ENCODE measurements at places on chromosomes 7 and 10.

DNA sequence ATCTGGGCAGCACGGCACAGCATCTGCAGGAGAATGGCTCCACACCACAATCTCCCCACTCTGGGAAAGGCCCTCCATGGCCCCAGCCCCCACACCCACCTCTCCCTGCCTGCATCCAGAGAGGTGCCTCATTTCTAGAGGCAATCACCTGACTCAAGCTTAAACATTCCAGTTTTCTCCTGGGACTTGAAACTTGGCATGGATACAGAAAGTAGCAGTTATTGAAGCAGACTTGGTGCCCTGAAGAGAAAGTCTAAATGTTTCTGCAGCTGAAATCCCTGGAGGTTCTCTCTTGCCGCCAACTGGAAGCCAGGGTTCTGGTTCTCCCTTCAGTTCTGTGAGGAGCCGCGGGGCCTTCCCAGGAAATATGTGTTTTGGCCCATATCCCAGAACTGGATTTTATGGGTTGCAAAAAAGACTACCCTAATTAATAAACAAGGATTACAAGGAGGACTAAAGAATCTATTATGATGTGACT is 122.8 kb downstream of the SKIDA1 start:
- DNase-seq: no peak

DNA sequence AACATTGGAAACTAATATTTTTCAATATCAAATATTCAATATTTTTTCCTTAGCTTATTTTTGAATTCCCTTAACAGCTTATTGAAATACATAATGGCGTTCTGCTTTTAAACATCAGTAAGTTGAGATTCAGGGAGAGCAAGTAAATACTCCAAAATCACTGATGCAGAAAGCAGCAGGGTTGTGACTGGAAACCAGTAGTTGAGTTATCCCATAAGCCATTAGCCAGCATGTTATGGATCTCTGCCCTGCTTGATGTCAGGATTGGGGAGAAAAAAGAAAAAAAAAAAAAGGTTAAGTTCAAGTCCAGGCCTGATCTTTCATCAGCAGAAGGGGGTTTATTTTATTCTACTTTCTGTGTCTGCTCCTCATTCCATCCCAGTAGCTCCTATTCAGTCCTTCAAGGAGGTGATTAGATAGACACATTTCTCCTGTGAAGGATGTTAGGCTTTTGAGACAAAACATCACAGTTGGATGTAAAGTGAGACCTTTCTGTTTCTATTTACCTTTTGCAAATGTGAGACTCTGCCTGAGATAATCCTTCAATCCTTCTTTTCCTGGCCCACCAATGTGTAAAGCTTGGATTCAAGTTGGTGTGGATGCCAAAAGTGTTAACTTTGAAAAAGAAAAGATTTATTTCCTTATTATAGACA is 110.9 kb upstream of the HDAC9 start:
- DNase-seq: no peak

DNA sequence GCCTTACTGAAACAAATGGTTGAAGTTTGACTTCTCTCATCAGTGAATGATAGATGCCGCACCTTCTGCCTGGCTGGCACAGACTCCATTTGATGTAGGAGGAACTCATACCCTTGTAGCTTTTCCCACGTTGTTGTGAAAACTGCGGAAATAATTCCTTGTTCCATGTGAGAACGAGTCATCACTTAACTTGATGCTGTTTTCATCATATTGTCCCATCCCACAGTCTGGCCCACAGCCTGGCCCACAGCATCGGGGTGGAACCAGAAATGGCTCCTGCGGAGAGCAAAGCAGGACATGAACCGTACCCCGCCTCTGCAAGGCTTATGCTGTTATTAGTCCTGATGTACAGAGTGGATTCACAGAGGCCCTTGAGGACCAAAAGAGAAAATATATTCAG is 587.0 kb downstream of the SDK1 start:
- no peak for DNase-seq

DNA sequence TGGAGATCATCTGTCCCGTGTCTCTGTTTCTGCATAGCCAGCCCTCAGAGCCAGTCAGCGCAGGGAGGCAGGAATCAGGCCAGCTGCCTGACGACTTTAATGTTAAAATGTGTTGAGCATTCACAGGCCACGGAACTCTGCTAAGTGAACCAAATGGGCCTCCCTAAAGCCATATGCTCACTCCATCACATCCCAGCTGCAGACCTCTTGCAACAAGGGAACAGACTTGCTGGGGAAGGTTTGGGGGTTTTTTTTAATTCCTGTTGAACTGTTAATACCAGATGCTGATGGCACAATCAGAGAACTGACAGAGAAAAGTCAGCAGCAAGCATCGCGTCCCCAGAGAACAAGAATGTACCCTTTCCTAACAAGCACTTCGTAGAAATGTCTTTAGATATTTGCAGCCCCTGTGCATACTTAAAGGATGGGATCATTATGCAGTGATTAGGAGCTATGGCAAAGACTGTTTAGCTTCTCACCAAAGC is 900.4 kb upstream of the AUTS2 start:
- no peak for DNase-seq

DNA sequence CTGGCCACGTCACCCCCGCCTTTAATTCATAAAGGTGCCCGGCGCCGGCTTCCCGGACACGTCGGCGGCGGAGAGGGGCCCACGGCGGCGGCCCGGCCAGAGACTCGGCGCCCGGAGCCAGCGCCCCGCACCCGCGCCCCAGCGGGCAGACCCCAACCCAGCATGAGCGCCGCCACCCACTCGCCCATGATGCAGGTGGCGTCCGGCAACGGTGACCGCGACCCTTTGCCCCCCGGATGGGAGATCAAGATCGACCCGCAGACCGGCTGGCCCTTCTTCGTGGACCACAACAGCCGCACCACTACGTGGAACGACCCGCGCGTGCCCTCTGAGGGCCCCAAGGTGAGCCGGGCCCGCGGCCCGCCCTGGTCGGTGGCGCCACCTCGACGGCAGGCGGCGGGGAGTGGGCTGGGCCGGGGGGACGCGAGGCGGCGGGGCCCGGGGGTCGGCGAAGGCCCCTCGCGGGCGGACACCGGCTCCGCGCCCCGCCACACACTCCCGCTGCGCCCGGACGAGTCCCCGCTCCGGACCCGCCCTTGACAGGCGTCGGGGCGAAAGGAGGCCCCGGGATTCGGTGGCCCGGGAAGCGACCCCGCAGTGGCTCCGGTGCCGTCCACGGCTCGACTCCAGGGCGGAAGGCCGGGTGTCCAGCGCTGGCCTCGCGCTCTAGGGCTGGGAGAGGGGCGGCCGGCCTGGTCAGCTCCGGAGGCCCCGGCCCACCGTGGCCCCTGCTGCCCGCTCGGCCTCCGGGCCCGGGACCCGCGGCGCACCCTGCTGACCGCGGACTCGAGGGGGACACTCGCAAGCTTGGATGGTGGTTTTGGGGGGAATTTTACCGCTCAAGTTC is 557 bp downstream of the BAG3 start:
- no peak for DNase-seq

- DNase-seq: no peak
Observed at GRCh38 chr7:76077435-76077834, 29.5 kb downstream of the MDH2 start.

DNA sequence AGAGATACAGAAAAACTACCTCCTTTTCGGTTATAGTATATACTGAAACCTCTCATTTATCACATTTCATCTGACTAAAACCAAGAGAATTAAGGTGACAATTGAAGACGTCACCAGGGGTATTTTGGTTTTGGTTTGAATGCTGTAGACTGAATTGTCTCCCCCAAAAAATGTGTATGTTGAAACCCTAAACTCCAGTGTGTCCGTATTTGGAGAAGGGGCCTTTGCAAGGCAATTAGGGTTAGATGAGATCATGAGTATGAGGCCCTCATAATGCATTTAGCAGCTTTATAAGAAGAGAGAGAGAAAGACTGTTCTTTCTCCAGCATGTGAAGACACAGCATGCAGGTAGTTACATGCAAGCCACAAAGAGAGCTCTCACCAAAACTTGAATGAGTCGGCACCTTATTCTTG is 59.5 kb downstream of the CACNA2D1 start:
- DNase-seq: no peak

- DNase-seq: no peak
Observed at GRCh38 chr7:113824117-113824823, 94.5 kb downstream of the PPP1R3A start.

All from cortex of kidney (tissue), 1 donor.